ENCODE measurements at places on chromosomes 3 and 15. TPM values are rescaled to one million over a fixed set of nuclear protein-coding genes. Genes with fewer than 3 reads are reported as not detected.

DCBLD2 gene
- total RNA-seq = 63.8 TPM

AADAC gene
- total RNA-seq = not detected

EBLN2 gene
- 3.8 TPM for total RNA-seq

MME gene
- total RNA-seq = 36.0 TPM

SV2B gene
- total RNA-seq = 0.46 TPM

LRRC2 gene
- 6.4 TPM for total RNA-seq

SPINK8 gene
- not detected for total RNA-seq

GPR149 gene
- not detected for total RNA-seq

TRMT10C gene
- total RNA-seq = 49.4 TPM

PEX11A gene
- 2.9 TPM for total RNA-seq

UROC1 gene
- not detected for total RNA-seq

KLF15 gene
- total RNA-seq = 19.5 TPM

KATNBL1 gene
- 51.4 TPM for total RNA-seq

PRR20G gene
- not detected for total RNA-seq

THRB gene
- total RNA-seq = 3.9 TPM

P3H2 gene
- total RNA-seq = 40.5 TPM

Measured in H1 (cell line).